ENCODE measurements at places on chromosomes 3 and 15.
A peak's percentile ranks its signal among the peaks of the same experiment; 100 is the strongest.

DNA sequence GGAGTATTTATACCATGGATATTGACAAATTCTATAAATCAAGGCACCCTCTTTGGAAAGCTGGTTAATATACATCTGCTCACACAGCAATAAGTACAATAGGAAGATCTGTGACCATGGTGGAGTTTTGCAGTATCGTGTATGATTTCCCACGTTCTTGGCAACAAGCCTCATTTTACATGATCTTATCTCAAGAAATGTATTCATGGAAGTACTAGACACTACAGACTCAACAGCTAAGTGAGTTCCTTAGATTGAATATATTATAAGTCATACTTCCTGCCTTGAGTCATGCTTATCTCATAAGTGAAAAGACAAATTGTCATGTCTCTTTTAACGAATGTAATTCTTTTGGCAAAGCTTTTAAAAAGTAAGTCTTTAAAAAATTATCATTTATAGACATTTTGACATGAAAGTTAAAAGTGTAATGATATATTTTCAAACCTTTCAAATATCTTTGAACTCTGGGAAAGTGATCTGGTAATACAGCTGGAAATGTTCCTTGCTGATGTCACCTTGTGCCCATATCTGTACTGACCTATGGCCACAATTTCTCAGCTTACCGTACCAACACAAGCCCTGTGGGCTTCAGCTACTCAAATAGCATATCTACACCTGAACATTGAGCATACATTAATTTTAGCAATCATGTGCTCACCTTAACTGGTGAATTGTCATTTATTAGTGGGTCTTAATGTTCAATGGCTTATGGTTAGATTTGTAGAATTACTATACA, 130.3 kb upstream of the TMC3 start:
- no peak for DNase-seq

GRCh38 chr3:53169045-53169831, 8.2 kb downstream of the PRKCD start:
- no peak for DNase-seq

- DNase-seq: no peak
Observed at GRCh38 chr15:53009093-53009492, 219.0 kb upstream of the ONECUT1 start.

GRCh38 chr3:15654127-15654526, 52.6 kb downstream of the BTD start:
- no peak for DNase-seq

- no peak for DNase-seq
Observed at GRCh38 chr3:61908382-61908781, 347.0 kb downstream of the PTPRG start.

DNA sequence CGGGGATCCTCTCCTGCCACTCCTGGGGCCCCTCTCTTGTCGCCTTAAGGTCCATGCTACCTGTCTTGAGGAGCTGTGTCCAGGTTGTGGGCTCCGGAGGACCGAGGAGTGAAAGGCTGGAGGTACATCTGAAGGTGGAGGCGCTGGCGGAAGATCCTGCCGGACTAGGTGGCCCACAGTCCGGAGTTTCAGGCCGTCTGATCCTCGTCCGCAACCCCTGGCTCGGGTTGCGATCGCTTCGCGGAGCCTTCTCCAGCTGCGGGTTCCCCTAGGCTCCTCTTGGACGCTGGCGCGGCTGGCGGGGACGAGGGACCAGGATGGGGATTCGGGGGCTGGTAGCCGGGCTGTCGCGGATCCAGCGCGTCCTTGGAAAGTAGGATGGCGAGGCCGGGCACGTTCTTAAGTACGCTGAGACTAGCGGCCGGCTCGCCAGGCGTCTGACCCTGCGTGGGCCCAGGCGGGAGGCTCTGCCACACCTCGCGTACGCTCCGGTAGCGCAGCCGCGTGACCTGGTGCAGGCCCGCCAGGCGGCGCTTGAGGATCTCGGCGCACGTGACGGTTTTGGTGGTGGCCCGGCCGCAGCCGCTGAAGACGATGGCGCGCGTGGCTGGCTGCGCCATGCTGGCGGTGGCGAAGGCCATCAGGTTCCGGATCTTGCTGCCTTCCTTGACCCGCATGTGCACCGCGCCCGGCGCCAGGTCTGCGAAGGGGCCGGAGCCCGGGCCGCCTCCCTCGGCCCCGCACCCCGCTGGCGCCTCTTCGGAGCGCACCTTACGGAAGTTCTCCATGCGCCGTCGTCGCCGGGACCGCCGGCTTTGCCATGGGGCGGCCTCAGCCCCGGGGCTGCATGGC, 550 bp downstream of the RPP25 start:
- DNase-seq: peak; percentile 87

DNA sequence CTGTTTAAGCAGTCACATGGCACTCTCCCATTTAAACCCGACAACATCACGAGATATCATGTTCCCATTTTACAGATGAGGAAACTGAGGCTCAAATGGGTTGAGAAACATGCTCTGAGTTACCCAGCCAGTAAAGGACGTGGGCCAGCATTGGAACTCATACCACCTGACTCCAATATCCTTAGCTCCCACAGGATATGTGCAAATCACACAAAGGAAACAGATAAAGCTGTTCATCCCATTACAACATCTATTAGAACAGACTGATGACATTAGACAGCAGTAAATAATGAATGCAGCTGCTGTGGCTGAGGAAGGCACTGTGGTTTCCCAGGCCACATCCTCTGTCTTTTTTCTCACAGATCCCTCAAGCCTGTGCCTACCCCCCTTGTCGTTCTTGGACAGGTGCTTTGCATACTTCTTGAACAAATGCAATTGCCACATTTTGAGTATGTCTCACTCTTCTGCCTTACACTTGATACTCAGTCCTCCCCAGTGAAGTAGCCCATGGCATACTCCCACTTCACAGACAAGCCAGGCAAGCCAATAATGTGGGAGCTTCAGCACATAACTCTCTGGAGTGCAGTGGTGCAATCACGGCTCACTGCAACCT, 17.7 kb downstream of the FRMD4B start:
- DNase-seq: no peak

DNA sequence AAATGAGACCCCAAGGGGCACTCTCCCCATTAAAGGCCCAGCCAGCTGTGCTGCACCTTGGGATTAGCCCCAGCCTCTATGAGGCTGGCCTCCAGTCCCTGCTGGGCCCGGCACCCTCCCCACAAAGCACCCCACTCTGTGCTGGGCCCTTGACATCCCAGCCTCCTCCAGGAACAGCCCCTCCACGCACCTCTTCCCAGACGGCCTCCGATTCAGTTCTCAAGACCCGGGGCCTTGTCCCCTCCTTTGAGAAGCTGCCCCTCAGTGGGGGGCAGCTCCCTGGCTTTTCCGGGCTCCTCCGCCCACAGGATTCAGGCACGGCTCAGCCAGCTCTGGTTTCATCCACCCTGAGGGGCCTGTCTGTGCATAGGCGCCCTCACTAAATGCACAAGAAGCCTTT, 144.1 kb downstream of the LRRK1 start:
- peak; percentile 65 for DNase-seq

- no peak for DNase-seq
Observed at GRCh38 chr3:124780761-124781475, 50.7 kb downstream of the UMPS start.

DNA sequence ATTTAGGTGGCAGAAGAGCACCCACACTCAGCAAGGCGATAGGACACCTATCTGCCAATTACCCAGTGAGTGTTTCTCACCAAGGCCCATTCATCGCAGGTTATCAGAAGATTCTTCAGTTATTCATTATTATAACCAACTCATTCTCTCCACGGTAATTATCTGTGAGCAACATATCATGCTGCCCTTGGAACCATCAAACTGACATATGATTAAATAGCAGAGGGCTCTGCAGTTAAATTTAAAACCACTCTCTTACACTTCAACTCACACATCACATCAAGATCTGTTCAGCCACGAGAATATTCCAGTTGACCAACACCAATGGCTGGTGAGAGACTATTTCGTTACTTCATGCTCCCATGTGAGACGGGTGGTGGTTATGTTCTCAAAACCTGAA, 489.3 kb downstream of the ERC2 start:
- no peak for DNase-seq

GRCh38 chr3:124860599-124860998, 26.6 kb downstream of the ITGB5 start:
- DNase-seq: peak; percentile 83

- no peak for DNase-seq
Observed at GRCh38 chr3:63869940-63870614, 6.4 kb downstream of the ATXN7 start.

DNA sequence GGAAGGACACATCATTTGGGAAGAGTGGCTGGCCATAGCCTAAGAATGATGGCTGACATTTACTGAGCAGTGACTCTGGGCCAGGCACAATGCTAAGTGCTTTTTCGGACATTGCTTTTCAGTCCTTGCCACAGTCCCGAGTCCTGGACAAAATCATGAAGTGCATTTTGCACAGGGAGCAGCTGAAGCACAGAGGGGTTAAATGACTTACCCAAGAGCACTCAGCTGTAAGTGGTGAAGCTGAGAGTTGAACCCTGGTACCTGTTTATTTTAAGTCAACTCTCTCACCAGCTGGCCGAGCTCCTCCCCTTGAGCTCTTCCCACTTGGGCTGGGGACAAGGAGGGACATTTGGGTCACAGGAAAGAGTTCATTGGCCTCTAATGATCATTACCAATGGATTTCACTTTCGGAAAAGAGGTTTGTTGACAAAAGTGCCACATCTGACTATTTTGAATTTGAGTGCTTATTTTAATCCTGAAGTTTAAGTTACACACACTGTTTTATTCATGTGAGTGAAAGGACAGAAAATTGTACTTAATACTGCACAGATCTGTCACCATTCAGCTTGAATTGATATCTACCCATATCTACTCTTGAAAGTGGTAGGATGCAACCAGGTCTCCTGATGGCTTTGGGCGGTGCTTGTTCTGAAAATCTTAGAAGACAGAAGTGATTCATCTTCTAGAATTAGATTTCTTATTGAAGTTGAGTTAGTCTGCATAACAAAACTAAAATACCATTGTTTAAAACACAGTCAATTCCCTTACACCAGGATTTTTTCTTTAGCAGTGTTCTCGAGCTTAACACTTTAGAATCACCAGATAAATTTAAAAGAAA, 368.7 kb upstream of the PROK2 start:
- DNase-seq: no peak

DNA sequence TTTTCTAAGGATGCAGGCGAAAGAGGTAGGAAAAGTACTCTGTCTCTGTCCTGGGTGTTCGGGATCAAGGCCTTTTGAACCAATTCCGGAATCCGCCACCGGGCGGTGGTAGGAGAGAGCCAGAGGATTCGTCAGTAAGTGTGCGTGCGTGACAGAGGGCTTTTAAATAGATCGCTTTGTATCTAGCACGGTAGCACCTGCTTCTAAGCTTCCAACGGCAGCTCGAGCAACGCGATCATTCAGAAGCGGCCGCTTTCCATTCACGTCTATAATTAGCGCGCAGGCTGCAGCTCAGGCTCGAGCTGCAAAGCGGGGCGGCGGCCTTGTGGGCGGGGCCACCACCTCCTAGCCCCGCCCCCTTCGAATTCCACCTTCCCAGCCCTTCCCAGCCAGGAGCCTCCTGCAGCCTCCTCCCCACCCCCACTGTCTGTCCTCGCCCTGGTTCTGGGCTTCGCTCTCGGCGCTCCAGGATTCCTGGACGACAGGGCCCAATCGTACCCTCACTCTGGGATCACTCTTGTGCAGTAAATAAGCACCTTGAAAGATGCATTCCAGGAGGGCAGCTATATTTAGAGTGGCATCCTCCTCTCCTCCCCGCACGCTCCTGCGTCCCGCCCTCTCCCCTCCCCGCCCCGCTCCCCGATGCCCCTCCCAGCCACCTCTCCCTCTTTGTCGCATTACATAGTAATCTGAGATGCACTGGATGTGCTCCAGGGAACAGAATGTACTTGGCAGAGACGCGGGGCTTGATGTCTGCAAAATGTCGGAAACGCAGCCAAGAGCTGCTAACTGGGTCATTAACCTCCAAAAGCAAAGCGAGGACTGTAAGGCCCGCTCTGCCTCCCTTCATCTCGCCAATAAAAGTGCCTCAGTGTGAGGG, 224.1 kb upstream of the TPRG1 start:
- DNase-seq: peak; percentile 93

GRCh38 chr3:46877406-46878125, at the start of gene PTH1R:
Gene PTH1R, plus strand, starts transcription at chr3:46877721. Its CDS starts 5,839 bp downstream, at chr3:46883560.
- DNase-seq: no peak

GRCh38 chr15:25609371-25609770, 170.5 kb upstream of the UBE3A start:
- no peak for DNase-seq

GRCh38 chr3:123606527-123606926, 21.7 kb upstream of the HACD2 start:
- DNase-seq: no peak

- no peak for DNase-seq
Observed at GRCh38 chr3:132786890-132787289, 64.7 kb upstream of the NPHP3 start.

GRCh38 chr3:79361748-79362378, 405.9 kb downstream of the ROBO1 start:
- DNase-seq: no peak

DNA sequence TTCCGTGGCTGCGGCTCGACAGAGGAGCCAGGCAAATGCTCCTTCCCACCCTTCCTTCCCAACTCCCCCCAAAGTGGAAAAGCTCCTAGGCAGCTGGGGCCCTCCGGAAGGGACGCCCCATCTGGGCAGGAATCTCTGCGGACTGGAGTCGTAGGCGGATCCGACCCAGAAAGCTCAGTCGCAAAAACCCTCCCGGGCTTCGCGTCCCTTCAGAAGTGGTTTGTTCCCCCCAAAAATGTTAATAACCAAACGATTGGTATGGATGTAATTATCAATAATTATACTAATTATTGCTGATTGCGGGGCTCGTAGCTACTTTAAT, 3.8 kb downstream of the RNU6-1 start:
- no peak for DNase-seq

- no peak for DNase-seq
Observed at GRCh38 chr3:122392868-122393844, 9.2 kb downstream of the FAM162A start.
